ENCODE measurements at places on chromosomes 12 and 14.

DNA sequence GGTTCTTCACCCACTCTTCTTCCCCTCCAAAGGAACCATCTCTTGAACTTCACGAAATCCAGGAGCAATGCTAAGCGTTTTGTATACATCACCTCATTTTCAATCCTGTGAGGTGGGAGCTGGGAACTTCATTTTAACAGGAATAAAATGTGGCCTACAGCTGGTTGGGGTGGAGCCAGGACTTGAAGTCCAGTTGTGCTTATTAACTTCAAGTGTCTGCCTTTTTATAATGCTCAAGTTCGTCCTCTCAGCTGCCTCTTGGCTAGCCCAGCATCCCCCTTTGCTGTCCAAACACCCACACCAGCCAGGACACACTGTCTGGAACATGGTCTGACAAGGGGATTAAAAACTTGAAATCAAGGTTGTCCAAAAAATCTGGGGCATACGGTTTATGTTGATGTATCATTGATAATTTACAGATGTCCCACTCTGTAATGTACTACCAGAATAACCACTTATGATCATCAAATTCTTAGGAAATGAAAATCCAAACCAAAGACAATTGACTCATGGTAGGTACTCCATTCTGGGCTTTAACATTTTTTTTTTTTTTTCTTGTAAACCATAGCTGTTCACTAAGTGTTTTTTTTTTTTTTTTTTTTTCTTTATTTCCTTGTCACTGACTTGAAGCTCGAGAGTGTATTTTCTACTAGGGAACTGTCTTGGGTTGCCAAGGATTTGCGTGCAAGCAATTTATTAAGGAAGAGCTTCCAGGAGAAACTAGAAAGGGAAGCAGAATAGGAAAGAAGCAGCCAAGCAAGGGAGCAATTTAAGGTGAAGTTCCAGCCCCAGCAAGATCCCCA lies 252.3 kb downstream of the EFCAB11 start:
- no peak for DNase-seq

GRCh38 chr12:102776041-102776440 lies 141.0 kb downstream of the PAH start:
- DNase-seq: no peak

DNA sequence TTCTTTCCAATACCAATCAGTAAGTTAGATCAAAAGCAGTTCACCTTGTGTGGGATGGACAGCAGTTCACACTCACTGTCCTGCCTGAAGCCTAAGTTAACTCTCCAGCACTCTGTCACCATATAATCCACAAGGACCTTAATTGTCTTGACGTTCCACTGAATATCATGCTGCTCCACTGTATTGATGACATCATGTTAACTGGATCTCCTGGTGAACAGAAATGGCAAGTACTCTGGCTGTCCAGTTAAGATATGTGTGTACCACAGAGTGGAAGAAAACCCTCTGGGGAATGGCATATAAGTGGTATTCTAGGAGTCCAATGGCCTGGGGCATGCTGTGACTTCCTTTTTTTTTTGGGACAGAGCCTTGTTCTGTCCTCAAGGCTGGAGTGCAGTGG lies 16.2 kb downstream of the CDKL1 start:
- DNase-seq: no peak

- no peak for DNase-seq
Observed at GRCh38 chr14:104685216-104685997, 4.0 kb upstream of the INF2 start.

DNA sequence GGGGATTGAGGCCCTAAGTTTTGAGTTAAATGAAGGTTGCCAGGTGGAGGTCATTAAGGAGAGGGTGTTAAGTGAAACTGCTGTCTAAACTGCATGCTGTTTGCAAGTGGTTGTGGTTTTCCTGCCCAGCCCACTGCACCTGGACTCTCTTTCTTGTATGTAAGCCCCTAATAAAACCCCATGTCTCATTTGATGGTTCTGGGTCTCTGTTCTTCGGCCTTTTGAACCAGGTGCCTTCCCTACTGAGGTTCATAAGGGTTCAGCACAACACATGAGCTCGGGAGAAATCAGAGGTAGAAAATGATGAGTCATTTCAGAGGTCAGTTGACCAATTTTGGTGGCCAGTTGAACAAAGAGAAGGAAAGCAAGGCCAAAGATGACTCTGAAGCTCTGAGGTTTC lies 382.5 kb downstream of the RPS29 start:
- no peak for DNase-seq

- peak; percentile 11 for DNase-seq
Observed at GRCh38 chr12:51082561-51083125, 753 bp downstream of the CSRNP2 start.

DNA sequence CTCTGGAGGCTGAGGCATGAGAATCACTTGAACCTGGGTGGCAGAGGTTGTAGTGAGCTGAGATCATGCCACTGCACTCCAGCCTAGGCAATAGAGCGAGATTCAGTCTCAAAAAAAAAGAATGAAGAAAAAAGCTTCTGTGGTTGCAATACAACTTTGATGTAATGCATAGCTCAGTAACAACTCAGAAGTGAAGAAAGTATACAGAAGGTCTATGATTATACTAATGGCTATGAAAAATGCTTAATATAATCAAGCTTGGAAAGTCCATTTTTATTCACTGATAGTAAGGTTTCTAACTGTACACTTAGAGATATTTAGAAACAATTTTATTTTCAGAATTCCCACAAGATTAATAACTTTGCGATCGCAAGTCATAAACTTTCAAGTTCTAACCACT lies 88.2 kb upstream of the FRMD6 start:
- no peak for DNase-seq

DNA sequence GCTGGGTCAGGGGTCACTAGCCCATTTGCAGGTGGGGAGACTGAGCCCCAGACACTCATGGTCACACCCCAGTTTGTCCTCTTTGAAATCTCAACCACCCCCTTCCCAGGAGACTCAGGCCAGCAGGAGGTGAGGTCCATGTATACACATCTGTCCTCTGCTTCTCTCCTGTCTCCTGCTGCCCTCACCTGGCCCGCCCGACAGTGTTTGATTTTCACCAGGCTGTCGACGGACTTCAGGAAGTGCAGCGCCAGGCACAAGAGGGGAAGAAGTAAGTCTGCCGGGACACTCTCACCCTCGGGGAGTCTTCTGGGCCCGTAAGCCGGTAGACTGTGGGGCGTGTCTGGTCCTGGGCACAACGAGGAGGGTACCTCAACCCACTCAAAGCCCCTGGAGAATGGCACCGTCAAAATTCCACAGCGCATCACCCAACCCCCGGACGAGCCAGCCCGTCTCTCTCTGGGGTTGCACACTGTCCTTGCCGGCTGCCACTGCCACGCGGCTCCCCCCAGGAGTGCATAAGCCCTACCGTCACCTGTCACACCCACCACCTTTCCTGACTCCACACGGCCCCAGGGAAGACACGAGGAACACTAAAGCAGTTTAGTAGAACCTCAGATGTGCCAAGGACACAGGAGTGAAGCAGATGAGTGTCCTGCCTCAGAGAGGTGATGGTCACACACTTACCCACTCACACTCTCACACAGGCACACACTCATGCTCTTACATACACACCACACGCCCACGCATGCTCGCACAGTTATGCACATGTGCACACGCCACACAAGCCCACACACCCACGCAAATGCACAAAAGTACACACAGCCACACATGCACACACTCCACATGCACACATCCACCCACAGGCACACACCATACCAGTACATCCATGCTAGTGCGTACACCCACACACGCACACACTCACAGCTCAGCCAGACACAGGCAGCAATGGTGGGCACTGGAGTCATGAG lies 13.1 kb upstream of the SIVA1 start:
- DNase-seq: no peak

DNA sequence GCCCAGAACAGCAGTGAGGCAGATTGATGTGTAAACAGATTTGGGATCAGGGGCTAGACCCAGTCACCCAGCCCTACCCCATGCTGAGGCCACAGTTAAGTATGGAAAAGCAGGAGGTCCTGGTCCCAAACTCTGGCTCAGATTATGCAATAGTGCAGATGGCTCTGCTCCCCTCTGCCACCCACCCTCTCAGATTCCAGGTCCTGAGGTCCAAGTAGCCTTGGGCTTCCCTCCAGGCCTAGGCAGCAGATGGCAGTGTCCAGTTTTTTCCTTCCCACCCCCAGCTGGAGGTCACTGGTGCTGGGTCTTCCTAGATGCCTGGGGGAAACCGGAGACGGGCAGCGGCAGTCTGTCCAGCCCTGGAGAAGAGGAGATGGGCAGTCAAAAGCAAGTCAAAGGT lies 2.8 kb upstream of the DHH start:
- no peak for DNase-seq

DNA sequence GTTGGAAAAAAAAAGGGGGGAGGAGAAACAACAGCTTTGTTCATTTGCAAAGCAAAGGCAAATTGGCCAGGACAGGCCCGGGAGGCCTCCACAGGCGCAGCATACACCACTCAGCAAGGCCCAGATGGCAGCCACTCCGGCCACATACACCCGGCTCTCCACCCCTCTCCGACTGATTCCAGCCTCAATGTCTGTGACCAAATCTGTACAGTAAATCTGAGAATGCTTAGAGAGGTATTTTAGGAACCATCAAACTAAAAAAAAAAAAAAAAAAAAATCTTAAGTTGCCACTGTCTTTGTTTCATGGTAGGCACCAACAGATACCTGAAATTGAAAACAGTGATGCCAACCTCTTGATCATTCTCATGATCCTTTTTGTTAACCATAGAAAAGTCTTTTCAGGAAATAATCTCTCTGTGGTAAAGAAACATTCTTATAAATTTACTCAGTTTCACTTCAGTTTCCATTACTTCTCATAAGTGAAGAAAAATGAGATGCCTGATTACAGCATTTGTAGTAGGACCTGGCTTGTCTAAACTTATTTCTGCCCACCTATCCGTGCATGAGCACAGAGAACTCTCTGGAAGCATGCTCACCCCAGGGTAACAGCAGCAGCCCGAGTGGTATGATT lies 20.2 kb downstream of the VPS37B start:
- no peak for DNase-seq

DNA sequence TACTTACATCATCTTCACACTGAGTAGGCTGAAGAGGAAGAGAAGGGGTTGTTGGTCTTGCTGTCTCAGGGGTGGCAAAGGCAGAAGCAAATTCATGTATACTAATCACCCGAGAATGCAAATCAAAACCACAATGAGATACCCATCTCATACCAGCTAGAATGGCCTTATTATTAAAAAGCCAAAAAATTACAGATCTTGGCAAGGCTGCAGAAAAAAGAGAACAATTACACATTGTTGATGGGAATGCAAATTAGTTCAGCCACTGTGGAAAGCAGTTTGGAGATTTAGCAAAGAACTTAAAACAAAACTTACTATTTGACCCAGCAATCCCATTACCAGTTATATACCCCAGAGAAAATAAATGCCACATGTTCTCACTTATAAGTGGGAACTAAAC lies 154.9 kb downstream of the SEC23A start:
- no peak for DNase-seq

DNA sequence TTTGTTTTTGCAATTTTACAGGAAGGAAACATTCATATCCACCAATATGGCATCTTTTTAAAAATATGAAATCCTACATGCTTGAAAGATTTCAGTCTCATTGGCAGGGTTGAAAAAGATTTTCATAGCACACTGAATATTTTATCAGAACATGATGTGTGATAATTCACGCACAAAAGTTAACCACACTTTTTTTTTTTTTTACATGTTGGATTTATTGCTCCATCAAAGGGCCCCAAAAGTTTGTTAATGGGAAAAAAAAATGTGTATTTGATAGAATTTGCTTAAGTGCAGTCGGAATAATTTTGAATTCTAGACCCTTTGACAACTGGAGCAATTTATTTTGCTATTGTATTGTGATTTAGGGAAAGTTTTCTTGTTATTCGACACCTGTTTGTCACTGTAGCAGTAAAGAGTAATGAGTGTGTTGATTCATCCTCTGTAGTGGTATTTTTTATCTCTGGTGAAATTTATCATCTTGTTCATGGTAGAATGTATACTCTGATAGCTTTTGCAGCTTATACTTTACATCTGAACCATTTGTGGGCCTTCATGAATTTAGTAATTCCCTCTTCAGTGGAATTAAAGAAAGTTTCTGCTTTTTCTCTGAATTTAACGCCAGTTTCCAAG lies 1.1 kb downstream of the EML1 start:
- no peak for DNase-seq

DNA sequence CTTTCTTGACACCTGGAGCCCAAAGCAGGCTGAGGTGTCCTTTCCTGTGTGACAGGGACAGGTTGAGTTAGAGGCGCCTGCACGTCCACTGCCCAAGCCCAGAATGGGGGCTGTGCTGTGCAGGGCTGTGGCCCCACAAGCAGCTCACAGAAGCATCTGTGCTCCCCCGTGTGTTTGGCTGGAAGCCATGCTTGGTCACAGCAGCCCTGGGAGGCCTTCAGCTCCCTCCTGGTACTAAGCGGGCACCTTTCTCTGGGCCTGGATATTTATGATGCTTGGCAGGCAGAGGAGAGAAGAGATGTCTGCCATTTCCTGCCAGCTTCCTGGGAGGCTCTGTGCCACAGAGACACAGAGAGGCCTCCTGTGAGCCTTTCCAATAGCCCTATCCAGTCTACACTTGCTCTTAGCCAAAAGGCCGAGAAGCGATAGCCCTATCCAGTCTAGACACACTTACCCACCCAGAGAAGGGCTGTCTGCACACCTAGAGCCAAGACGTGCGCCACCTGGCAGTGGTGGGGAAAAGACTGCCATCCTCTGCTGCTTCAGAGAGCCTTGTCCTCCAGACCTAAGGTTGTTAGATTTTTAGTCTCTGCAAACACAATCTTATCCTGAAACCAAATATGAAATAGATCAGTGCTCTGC lies 117.4 kb downstream of the GCH1 start:
- DNase-seq: no peak

GRCh38 chr12:111091051-111091450 lies 170.7 kb upstream of the MYL2 start:
- no peak for DNase-seq

- DNase-seq: no peak
Observed at GRCh38 chr12:120119271-120119973, 2.9 kb upstream of the RAB35 start.

GRCh38 chr14:69772082-69773017 lies 5.4 kb downstream of the SRSF5 start:
- DNase-seq: no peak

GRCh38 chr14:73616831-73617230 lies 4.5 kb downstream of the ACOT6 start:
- no peak for DNase-seq

- DNase-seq: no peak
Observed at GRCh38 chr14:87998482-87998881, 5.5 kb upstream of the GALC start.

DNA sequence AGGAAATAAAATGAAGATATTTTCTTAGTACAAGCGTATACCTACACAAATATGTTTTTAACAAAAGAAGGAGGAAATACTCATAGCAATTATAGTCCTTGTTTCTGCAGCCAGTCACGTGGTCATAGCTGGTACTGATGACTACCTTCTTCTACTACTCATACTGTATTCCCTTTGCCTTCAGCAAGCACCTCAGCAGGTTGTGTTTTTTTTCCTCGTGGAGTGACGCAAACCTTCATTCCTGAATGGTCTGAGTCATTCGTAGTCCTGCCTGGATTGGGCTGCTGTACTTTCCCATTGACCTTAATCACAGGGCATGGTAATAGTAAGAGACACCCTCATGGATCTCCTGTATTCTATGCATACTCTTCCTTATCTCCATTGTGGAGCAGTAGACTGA lies 25.7 kb upstream of the SLC16A7 start:
- DNase-seq: no peak

All from activated CD4-positive, alpha-beta T cell treated with anti-CD3 and anti-CD28 coated beads for 1 hour (primary cell).